Left ventricle myocardium superior (tissue), 1 donor: ENCODE measurements at places on chromosomes 13 and 19.

DNA sequence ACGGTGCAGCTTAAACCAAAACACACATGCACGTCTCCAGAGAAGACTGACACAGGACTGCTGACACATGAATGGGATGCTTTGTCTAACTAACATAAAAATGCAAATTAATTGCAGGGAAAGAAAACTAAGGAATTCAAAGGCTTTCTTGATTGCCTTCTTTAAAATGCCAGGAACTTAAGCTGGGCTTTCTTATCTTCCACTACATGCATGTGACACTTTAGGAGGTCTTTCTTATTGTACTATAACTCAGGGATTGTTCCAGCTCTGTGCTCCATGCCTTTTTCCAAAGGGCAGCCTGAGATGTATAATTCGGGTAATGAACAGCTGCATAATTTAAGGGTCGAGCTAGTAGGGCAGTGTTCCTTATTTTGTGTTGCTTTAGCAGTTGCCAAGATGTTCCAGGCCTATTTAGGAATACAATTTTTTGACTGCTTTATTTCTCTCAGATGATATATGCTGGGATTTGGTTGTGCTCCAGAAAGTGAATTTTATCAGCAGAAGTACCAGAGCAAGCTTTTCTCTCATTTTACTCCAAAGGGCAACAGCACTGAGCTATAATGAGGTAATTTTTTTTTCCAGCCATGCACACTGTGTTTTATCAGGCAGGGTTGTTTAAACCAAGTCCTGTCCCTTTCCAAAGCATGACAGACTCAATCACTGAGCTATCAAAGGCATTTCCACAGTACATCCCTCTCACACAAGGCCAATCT lies 885.2 kb downstream of the PCDH9 start:
- no peak for DNase-seq

DNA sequence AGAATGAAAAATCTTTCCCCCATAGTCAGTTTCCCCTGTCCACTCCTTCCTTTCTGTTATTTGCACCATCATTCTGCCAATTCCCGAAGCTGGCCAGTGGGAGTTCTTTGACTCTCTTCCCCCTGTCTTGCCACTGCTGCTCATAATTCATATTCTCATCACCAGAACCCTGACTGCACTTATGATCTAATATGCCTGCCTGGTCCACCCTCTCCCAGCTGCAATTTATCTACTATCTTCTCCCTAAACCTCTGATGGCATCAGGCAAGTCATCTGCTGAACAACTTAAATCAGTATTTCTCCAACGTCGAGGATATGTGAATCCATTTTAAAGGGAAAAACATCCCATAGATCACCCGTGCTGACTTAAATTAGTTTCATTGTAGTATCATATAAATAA lies 458.0 kb upstream of the GPC6 start:
- DNase-seq: no peak

DNA sequence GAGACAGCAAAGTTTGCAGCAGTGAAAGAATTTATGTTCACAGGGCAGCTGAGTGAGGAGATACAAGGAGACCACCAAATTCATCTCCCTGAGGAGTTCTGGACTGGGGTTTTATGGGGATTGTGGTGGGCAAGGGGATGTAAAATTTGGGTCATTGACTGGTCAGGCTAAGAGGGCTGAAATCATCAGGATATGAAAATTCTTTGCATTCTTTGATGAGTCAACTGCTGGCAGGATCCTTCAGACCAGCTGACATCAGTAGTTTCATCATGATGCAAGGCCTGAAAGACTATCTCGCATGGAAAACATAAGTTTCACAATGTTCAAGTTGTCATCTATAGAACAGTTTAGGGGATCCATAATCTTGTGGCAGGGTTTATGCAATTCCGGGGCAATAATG lies 869.5 kb upstream of the PCDH9 start:
- no peak for DNase-seq

GRCh38 chr19:3136684-3137055 lies 837 bp downstream of the GNA15 start:
- DNase-seq: no peak

DNA sequence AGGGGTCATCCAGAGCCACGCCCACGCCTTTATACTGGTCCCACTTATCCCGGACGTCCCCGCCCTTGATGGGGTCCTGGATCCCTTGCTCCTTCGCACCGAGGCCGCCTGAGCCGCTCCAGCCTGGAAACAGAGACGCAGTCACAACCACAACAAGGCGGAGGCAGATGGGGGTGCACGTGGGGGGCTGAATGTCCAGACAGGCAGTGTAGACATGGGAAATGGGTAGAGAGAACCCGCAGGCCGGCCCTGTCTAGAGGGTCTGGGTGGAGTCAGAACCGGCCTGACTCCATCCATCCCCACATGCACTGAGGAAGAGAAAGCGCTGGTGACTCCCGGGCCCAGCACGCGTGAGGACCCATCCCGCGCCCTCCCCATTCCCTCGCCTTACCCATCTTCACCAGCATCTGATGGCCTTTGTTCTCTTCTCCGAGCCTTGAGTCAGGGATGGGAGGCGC lies 23.0 kb downstream of the CHERP start:
- DNase-seq: no peak

GRCh38 chr19:7655581-7655980 lies 13.3 kb upstream of the RETN start:
- DNase-seq: no peak

- no peak for DNase-seq
Observed at GRCh38 chr13:72039126-72039525, 172.1 kb upstream of the DACH1 start.

DNA sequence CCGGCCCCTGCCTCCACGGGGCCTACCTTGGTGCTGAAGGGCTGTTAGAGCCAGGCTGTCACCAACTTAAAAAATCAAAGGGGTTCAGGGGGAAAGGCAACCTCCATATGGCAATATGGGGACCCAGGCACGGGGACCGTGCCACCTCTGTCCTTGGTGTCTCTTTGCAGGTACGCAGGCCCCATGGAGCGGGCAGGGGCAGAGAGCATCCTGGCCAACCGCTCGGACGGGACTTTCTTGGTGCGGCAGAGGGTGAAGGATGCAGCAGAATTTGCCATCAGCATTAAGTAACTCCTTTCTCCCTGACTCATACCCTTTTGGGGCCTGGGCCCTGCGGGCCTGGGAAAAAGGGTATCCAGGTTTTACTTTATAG lies 39.6 kb upstream of the ADGRE1 start:
- no peak for DNase-seq

DNA sequence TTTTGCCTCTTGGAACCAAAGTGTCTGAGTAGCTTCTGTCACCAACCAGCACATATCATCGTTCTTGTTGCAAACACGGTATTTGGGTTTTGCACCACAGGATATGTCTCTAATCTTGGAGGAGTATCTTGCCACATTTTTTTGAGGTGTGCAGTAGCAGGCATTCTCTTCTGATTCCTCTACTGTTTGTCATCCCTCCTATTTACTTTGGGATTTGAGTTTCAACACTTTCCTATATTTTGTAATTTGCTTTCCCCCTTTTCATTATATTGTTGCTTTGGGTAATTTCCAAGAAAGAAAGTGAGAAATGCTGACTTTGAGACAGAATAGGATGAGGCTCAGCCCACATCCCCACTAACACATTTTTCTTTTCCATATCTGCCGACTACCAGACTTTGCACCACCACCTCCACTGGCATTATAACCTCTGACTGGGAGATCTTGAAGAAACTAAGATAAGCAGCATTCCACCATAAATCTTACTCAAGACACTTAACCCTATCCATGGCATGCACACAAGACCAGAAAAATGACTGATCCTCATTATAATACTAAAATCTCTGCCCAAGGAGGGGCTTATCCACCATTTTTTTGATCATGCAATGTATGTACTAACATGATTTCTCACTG lies 12.0 kb upstream of the DZIP1 start:
- DNase-seq: no peak

DNA sequence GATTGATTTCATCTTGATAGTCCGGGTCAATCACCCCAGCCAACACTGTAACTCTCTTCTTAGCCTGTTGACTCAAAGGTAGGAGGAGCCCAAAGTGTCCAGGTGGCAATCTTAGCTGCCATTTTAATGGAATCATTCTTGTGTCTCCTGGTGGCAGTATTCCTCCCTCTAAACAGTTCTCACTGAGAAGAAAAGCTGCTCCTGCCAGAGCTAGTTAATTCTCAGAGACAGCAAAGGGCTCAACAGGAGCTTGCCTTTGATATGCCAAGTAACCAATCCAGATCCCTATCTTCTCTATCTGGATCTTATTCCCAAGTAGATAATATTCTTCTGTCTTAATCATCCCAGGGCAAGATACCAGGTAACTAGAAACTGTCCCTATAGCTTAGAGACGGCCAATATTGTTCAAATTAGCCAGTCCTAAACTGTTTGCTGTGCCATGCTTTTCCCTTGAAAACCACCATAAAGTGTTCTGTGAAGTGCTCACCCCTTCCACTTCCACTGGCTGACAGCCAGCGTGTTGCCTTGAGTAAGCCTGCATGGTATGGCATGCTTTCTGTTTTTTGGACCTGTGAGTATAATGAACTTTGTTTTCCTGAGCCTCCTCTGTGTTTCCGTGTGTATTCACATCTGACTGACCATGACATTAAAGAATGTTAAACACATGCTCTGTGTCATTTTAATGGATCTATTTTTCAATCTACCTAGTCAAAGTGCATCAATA lies 463.7 kb upstream of the SLITRK5 start:
- no peak for DNase-seq

DNA sequence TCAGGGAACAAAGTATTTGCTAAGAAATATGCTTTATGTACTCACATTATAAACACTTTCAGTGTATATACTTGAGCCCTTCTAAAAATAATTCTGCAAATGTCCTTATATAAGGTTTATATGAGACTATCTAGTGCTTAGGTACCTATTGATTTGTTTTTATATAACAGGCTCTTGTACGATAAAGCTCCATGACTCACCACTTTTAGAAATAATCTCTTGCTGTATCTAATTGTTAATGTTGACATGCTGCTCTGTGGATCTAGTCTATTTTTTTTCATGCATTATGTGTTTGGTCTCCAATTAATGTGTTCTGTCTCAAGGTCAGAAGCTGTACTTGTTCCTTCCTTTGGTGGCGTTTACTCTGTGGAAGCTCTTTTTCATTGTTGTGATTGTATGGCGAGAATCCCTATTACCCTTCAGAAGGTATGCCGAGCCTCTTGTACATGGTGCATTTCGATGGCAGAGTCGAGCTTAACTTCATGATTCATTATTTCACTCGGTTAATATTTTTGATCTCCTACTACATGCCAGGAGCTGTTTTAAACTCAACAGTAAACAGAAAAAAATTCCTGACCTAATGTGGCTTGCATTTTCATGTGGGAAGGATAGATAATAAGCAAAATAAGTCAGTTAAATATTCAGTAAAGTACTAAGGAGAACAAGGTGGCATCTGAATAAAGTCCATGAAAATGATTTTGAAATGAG lies 361.6 kb downstream of the COG6 start:
- no peak for DNase-seq

GRCh38 chr13:113332615-113333014 lies 31.3 kb downstream of the GRTP1 start:
- no peak for DNase-seq

DNA sequence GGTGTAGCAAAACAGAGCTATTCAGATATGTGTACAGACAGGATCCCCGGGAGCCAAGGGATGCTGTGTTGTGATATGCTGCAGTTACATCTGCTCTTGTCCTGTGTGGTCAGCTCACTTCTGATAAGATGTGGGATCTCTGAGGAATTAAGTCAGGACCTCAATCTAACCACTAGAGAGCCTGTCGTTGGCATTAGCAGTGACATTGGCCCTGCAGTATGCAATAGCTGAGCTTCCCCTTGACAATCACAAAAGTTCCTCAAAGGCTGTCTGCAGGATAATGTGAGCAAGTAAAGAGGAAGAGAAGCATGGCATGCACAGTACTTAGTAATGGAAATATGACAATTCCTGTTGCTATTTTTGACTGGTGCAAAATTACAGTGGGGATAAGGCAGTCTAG lies 203.4 kb upstream of the MIR17HG start:
- DNase-seq: no peak
